ENCODE measurements at places on chromosomes 5 and 9. TPM values are rescaled to one million over a fixed set of nuclear protein-coding genes. Genes with fewer than 3 reads are reported as not detected.

DNA sequence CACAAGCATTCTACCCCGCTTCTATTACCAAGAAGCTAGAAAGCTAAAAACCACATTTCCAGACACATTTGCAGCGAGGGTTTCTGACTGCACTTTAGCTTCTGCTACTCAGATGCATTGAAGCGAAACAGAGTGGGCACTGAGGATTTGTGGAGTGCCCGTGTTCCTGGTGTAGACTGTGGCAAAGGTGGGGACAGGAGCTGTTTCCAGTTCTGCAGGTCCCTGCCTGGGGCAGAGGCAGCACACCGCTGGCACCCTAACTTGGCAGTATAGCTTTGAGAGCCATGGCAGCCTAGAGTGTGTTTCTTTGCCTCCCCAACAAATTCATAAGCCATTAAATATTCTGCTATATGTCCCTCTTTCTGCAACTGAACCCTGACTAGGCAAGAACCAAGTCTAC is 108.6 kb upstream of the SPOCK1 start:
- DNase-seq: no peak

DNA sequence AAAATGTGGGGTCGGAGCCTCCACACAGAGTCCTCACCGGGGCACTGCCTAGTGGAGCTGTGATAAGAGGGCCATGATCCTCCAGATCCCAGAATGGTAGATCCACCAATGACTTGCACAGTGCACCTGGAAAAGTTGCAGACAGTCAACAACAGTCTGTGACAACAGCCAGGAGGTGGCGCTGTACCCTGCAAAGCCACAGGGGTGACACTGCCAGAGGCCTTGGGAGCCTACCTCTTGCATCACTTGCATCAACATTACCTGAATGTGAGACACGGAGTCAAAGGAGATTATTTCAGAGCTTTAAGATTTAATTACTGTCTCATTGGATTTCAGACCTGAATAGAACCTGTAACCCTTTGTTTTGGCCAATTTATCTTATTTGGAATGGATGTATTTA is 614.1 kb upstream of the CDH9 start:
- no peak for DNase-seq

GRCh38 chr5:100758306-100758705 is 144.8 kb downstream of the ST8SIA4 start:
- DNase-seq: no peak

DNA sequence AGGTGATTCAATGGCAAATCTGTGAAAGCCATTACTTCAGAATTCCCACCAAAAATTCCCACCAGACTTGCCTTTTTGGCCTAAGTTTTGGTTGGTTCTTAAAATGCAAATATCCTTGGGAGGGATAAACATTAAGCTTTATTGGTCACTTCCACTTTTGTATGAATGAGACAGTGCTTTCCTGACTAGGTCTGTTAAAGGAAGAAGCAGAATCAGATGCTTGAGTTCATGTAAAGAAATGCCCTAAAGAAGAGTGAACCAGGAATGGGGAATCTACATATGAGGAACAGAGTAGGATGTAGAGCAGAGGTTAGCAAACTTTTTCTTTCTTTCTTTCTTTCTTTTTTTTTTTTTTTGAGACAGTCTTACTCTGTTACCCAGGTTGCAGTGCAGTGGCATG is 129.3 kb downstream of the GCNT1 start:
- no peak for DNase-seq

DNA sequence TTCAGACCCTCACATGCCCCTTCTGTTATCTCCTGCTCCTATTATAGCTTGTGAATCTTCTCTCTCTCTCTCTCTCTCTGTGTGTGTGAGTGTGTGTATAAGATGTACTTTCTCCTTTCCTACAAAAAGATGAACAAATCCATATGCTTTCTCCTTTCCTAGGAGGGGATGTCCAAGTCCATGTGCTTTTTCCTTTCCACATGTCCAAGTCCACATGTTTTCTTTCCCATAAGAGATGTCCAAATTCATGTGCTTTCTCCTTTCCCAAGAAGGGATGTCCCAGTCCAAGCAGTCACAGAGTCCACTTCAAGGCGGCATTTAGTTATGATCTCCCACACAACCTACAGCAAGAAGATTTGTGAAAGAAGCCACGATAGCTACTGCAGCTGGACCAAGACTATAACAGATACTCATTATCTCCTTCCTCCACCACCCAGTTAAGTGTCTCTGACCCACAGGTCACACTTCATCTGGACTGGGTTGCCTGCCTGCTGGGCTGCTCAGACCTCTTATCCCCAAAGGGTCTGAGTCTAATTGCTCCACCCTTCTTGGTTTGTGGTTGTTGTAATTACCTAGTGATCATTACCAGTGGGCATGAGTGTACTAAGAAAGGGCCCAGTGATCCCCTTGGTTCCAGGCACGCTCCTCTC is 18.4 kb upstream of the FOXI1 start:
- DNase-seq: no peak

GRCh38 chr5:85278193-85278592 is 893.5 kb upstream of the EDIL3 start:
- no peak for DNase-seq

DNA sequence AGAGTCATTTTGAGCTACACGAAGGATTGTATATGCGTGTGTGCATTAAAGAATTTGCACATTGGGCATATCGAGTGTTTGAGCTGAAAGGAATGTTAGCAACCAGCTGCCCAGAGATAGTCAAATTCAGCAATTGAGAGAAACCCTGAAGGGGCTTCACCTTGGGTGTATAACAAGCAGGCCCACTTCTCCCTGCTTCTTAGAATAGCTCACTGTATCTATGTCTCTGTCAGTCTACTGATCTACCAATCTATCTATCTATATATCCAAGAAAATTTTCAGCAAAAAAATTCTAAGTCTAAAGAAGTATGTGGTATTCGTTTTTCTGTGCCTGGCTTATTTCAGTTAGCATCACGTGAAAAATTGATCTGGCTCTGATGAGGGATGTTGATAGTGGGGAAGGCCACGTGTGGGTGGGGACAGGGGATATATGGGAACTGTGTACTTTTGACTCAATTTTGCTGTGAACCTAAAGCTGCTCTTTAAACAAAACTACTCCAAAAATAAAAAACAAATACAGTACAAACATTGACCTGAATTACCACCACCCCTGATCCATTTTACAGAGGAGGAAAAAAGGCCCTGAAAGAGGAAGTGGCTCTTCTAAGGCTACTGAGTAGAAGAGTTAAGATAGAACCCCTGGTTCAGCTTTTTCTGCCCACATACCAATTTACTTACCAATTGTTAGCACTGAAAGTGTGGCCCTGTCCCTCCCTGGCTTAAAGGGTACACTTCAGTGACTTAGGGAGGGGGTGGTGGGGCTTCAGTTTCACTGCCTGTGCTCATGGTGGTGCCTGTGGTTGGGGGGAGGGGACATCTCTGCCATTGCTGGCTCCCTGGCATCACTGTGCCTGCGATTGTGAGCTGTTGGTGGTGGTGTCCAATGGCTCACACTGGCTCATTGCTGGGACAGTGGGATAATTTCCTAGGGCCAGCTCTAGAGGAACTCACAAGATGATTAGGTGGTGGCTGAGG is 141.8 kb downstream of the DOCK2 start:
- DNase-seq: no peak

PRRT1B gene
- not detected for total RNA-seq

GRCh38 chr9:95822583-95823431 is 52.7 kb upstream of the ERCC6L2 start:
- DNase-seq: peak; percentile 90

DNA sequence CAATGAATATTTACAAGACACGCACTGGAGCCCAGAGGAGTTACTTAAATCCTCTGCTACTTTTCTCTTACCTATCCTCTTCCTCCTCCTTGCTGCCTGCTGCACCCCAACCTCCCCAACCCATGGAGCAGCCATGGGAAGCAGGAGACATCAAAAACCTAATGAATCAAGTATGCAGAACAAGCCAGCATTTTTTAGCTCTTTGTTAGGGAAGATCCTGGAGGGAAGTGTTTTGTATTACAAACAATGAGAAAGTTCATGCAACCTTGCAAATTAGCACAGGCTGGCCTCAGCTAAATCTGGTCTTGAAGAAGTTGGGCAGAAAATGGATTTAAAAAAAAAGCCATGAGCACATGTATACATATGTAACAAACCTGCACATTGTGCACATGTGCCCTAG is 498.8 kb downstream of the KIF4B start:
- DNase-seq: no peak

DNA sequence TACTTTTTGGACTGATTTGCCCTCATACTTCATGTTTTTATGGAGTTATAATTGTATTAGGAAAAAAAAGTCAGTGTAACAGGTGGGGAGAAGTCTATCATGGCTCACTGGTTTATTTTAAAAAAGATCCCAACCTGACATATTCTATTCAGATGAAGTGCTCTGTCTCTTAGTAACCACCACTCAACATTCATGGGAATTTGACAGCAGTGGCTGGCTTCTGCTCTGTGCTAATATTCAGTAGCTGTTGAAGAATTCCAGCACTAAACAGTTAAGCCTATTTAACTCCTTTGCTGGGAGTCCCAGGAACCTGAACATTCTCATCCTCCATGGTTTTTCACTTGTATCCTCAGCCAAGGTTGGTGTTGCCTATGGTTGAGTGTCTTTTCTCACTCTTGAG is 23.1 kb downstream of the CMYA5 start:
- no peak for DNase-seq

- no peak for DNase-seq
Observed at GRCh38 chr9:34025062-34025461, 23.6 kb downstream of the UBAP2 start.

GRCh38 chr9:124947727-124948391 is 7.0 kb upstream of the GOLGA1 start:
- DNase-seq: no peak

GRCh38 chr5:31415009-31415923 is 116.6 kb downstream of the DROSHA start:
- no peak for DNase-seq

DNA sequence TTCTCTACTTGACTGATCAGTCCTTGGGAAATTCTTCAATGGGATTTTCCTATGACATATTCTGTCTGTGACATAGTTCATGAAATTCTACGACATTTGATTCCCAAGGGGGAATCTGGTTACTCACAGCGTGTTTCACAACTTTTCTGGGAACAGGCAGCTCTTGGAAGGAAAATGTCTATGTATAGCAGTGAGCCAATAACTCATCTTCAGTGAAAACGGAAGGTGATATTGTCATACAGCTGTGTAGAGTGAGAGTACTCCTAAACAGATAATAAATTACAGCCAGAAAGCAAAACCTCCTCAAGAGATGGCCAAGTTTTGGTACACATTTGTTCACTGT is 91.4 kb downstream of the C9orf152 start:
- peak; percentile 39 for DNase-seq

- no peak for DNase-seq
Observed at GRCh38 chr5:54692631-54693030, 175.1 kb downstream of the SNX18 start.

DNA sequence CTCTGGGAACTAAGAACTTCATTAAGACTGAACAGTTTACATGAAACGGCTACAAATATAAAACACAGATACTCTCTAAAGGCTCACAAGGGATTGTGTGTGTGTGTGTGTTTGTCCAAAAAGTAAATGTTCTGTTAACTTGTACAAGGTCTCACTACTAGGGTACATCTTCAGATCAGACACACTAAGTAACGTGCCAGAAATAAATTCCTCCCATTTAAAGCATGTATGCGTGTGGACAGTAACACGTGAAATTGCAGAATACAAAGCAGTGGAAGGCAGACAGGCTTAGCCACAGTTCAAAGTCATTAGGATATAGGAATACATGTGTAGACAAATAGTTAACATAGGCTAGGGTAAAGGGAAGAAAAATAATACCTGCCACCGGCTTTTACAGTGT is 1.8 kb downstream of the BNC2 start:
- DNase-seq: no peak

SPARC gene
- 386 TPM for total RNA-seq

PCSK1 gene
- total RNA-seq: 2.2 TPM

HEXB gene
- total RNA-seq: 150 TPM
